Stimulated activated CD4-positive, alpha-beta T cell treated with anti-CD3 and anti-CD28 coated beads, Interleukin-2, amount 100 ng/mL, for 48 hours (primary cell): ENCODE measurements at places on chromosomes 11 and 22.

GRCh38 chr11:10413268-10413667, 41.8 kb upstream of the AMPD3 start:
- peak; percentile 19 for DNase-seq

DNA sequence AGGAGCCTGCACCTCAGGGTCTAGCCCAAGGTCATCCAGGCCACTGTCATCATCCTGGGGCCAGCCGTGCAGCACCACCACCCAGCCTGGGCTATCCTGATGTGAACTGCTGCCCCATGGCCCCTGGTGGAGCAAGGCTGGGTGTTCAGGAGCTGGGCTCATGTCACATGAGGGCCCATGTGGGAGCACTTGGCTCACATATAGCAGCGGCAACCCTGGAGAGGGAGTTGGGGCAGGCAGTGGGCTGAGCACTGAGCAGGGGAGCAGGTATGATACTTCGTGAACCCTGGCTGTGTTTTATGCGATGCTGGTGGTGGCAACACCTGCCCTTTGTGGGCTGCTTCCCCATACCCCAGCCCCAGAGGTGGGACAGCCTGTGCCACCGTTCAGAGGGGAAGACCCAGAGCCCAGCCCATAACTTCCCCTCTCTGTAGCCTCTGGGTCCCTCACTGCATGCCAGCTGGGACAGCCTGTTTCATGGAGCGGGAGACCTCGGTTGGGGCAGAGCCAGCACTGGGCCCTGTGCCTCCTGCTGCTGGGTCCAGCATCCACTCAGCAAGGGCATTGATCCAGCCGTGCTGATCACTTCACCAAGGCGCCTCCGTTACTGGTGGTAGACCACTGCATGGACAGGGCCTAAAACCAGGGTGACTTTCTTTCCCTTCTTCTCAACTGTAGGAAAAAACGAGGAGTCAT, 62.5 kb upstream of the SUSD2 start:
- DNase-seq = no peak

DNA sequence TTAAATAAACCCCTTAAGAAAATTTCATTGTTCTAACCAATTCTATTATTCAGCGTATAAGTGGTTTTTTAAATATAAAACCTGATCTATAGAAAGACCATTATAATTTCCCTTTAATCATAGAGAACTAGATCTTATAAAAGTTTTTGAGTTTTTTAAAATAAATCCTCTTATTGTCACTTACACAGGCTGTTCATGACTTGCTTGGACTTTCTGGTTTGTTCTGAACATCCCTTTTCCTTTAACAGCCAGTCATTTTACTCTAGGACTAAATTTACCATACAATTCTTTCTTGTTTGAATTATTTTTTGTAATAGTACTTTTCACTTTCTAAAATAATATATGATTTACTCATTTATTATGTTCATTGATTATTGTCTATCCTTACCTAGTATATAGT, 4.7 kb downstream of the NXPE2 start:
- no peak for DNase-seq

GRCh38 chr11:71495286-71496230, 31.5 kb upstream of the KRTAP5-7 start:
- DNase-seq = no peak

DNA sequence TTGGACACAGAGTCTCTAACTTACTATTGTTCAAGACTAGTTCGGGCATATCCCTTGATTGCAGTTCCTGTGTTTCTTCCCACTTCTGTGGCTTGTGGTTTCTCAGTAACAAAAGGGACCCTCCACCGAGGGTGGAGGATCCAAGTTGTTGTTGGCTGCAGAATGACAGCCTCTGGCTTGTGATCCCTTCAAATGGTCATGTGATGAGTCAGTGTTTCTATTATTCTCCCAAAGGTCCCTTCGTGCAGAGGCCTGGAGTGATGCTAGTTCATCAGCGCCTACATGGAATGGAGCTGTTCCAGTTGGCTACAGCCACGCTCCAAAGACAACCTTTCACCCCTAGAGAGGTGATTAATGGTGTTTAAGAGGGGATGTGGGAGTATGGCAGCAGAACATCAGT, 2.6 kb upstream of the VWCE start:
- no peak for DNase-seq

DNA sequence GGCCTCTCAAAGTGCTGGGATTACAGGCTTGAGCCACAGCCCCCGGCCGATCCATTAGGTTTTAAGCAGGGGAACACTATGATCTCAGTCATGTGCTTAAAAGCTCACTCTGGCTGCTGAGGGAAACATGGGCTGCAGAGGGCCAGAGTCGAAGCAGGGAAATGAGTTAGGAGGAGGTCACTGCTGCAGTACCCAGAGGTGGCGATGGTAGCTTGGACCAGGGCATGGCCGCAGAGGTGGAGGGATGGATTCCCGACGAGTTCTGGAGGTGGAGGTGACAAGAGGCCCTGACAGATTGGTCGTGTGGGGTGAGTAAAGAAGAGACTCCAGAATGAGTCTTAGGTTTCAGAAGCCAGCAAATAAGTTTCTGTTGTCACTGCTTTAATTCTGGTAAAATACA, 54.4 kb upstream of the INCENP start:
- DNase-seq = no peak
